Large intestine (tissue), 12 donors: ENCODE measurements at places on chromosomes 5 and 9. TPM values are rescaled to one million over a fixed set of nuclear protein-coding genes. Genes with fewer than 3 reads are reported as not detected.

DNA sequence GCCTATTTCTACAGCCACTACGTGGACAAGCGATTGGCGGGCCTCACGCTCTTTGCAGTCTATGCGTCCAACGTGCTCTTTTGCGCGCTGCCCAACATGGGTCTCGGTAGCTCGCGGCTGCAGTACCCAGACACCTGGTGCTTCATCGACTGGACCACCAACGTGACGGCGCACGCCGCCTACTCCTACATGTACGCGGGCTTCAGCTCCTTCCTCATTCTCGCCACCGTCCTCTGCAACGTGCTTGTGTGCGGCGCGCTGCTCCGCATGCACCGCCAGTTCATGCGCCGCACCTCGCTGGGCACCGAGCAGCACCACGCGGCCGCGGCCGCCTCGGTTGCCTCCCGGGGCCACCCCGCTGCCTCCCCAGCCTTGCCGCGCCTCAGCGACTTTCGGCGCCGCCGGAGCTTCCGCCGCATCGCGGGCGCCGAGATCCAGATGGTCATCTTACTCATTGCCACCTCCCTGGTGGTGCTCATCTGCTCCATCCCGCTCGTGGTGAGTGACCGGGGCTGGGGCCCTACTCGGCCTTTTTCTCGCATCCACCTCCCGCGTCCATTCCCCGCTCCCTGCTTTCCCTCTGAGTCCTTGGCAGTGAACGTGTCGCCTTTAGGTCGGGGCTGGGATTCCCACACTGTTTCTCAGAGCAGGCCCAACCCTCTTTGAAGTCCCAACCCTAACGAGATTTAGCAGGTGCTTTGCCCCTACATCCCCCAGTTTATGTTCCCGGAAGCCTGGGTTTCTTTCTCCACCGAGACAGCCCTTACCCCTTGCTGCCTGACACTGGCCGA, 1.8 kb downstream of the PTGER4 start:
- DNase-seq = no peak

DNA sequence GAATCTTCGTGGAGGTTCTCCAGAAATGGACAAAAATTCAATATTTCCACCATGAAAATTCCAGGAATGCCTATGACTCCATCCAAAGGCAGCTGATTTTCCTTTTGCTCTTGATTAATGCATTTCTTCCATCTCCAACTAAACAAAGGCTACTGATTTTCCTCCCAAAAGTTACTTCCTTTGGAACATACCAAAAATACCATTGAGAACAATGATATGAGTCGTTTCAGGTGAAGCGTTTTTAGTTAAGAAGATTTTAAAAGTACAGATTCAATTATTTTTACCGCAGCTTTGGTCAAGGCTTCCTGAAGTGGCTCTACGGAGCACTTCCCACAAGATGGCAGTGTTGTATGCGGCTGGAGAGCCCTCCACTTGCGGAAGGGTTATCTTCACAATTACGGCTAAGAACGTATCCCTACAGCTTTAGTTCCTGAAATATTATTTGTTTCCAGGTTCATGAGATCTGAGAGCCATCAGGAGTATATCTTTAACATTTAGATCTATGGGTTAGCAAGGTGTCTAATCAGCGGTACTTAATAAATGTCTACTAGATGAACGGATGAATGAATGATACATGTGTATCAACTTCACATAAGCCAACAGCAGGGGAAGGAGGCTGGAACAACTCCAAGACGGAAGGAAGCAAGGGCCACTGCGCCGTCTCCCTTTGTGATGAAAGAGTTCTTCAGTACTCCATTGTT, 35.9 kb upstream of the ARSB start:
- DNase-seq = peak; percentile 55

GRCh38 chr9:135616619-135617537, 22.5 kb downstream of the GLT6D1 start:
- no peak for DNase-seq

GRCh38 chr9:2340046-2340760, 281.4 kb upstream of the VLDLR start:
- DNase-seq = no peak

- no peak for DNase-seq
Measured at GRCh38 chr5:72067682-72068470, 39.4 kb upstream of the MAP1B start.

DNA sequence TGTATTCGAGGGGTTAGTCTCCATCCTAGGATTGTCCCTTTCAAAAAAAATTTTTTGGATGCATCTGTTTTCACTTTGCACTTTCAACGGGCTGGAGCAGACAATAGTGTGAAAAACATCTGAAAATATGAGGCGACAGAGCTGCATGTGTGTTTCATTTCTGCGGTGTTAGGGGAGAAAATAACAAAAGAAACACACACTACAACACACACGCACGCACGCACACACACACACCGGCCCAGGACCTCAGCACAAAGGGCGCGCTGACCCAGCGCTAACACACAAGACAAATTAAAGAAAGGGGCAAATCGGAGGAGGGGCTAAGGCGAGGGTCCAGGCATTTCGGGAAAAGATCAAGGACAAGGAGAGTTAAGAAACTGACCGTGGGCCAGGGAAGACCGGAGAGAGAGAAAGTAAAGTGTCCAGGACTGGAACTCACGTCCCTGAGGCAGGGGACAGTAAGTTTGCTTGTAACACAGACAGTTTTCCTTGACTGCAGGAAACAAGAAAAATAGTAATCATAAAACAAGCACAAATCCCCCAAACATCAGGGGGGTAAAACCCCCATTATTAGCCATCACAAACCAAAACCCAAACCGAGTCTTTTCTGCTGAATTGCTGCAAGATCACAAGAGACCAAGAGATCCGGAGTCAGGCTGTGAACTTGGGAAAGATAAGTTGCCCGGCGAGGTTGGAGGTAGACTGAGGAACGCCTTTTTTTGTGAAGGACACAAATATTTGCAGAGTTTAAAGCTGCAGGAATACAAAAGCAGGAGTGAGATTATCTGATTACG, 302.1 kb downstream of the PARP8 start:
- DNase-seq = no peak

The PHF24 gene
- 1.6 TPM for polyA plus RNA-seq

- DNase-seq = peak; percentile 12
Measured at GRCh38 chr9:96425500-96426169, 7.5 kb upstream of the ZNF367 start.

DNA sequence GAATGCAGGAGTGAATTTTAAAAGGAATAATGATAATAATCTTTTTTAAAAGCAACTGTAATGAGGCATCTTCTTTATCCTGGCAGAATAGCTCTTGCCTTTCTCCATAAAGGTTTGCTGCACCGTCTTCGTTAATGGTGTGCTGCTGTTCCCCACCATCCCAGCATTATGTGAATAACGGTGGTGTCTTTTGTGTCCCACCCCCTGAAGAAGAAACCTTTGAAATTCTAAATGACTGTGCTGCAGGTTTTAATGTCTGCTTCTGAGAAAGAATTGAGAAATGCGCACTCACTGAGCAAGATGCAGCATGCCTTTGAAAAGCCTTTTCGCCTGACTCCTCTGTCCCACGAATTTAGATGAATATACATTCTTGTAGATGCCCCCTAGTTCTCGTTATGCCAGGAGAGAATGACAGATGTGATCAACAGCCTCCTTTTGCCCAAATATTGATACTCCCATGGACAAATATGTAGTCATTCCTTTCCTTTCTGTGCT, 246.1 kb upstream of the ZNF462 start:
- no peak for DNase-seq
